ENCODE measurements at places on chromosomes 16 and 17.
A peak's percentile ranks its signal among the peaks of the same experiment; 100 is the strongest.

DNA sequence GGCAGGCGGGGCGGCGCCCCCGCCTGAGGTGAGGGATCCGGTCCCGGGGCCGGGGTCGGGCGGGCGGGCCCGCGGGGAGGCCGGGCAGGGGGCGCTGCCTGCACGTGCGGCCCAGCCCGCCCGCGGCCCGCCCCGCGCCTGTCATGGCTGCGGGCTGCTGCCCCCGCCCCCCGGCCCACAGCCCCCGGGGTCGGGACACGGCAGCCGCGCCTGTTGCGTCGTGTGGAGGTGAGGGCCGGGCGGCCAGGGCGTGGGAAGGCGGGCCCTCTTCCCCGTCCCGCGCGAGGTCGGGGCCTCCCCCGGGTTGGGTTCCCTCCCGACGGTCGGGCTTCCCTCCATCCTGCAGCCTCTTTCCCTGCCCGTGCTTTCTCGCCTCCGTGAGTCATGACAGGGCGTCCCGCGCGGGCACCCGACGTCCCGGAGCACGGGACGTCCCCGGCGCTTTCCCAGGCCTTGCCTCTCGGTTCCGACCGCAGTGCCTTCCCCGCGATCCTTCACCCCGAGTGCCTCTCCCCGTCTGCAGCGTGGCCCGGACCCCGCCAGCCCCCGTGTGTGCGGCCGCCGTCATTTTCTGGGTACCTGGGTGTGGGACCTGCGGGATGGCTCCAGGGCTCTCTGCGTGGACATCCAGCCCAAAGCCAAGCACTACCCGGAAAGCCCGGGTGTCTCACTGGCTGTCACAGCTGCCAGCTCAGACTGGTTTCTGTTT lies 76.7 kb downstream of the CHD9 start:
- peak; percentile 44 for DNase-seq

- DNase-seq = no peak
Measured at GRCh38 chr17:43515656-43516055, 30.5 kb downstream of the ETV4 start.

DNA sequence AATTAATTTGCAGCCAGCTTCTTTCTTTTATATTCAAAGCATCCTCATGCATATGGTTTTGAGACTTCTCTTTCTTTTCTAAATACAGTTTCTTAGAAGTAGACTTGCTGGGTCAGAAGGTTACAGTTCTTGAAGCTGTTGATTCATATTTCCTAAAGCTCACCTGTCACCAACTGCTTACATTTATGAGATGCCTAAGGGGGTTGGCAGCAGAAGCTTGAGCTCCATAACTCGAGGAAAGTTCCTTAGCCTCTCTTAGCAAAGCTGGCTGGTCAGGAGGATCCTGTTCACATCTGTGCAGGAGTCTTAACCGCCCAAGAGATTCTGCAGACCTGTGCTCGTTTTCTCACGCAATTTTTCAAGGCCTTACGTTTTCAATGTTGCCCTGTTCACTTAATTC lies 218.8 kb downstream of the SNX29 start:
- DNase-seq = no peak

GRCh38 chr17:68170246-68170645 lies 77.6 kb upstream of the AMZ2 start:
- DNase-seq = no peak

DNA sequence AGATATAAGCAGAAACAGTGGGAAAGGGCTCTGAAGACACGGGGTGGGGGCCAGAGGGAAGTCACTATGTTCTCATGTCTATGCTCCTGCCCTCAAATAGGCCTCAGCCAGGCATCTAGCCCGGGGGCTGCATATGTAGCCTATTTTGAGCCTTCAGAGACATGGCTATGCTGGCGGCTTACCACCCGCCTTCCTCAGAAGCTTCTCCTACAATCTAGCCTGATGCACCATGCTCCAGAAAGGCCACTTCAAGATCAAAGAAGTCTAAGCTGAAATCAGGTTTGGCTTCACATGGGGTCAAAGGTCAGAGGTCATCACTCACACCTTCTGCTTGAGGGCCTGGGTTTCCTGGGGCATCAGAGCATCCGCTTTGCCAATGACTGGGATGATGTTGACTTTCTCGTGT lies 1.6 kb downstream of the SEPTIN1 start:
- no peak for DNase-seq

- no peak for DNase-seq
Measured at GRCh38 chr16:54947616-54948015, 17.0 kb downstream of the IRX5 start.

GRCh38 chr17:78113804-78114785 lies 14.5 kb downstream of the TMC6 start:
- no peak for DNase-seq

GRCh38 chr17:10757067-10757466 lies 27.2 kb upstream of the TMEM220 start:
- DNase-seq = no peak

DNA sequence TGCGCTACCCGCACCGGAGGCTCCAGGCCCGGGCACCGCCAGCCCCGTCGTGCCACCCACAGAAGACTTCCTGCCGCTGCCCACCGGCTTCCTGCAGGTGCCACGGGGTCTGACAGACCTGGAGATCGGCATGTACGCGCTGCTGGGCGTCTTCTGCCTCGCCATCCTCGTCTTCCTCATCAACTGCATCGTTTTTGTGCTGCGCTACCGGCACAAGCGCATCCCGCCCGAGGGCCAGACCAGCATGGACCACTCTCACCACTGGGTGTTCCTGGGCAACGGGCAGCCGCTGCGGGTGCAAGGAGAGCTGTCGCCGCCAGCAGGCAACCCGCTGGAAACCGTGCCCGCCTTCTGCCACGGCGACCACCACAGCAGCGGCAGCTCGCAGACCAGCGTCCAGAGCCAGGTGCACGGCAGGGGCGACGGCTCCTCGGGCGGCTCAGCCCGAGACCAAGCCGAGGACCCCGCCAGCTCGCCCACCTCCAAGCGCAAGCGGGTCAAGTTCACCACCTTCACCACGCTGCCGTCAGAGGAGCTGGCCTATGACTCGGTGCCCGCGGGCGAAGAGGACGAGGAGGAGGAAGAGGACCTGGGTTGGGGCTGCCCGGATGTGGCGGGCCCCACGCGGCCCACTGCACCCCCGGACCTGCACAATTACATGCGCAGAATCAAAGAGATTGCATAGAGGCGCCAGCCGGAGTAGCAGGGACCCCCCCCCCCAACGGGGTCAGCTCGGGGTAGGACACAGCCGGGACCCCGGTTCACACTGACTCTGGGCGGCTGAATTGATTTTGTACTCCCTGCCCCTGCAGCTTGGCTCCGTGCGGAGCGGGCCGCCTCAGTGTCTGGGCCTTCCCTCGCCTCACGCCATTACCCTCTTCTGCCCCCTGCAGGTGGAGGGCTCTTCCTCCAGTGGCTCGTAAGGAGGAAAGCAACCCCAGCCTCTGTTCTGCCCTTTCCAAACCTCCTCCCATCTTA lies 58.5 kb downstream of the TMEM132E start:
- peak; percentile 74 for DNase-seq

GRCh38 chr17:14942526-14943190 lies 322.5 kb downstream of the PMP22 start:
- DNase-seq = no peak

GRCh38 chr17:81656118-81656743 lies at the start of gene PDE6G:
Gene PDE6G (minus strand): TSS chr17:81656542. CDS start chr17:81653305, 3,237 bp downstream.
- DNase-seq = no peak

GRCh38 chr17:42241871-42242270 lies 34.3 kb downstream of the STAT5B start:
- no peak for DNase-seq

DNA sequence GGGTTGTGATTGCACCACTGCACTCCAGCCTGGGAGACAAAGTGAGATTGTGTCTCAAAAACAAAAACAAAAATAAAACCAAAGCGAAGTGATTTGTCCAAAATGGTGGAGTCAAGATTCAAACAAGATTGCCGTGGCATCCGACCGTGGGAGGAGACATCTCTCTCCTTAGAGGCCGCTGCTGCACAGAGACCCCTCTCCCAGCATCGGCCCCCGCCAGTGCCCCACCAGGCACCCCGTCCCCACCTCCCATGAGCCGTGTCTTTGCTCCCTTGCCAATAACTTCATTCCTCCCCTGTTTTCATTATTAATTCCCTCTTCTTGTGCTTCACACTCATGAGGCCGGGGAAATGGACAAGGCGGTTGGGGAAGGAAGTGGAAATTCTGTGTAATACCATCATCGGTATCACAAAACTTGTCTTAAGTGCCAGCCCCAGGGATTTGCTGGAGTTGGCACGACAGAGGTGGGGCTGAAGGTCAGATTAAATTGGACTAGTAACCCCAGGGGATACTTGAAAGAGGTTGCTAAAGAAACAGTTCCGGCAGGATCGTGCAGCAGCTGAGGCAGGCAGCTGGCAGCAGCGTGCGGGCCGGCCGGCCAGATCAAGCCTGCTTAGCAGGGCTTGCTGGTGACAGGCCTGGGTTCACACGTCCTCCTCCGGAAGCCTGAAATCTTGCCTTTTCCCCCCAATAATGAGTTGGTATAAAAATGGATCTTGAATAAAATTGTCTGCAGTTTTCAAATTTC lies 66.8 kb downstream of the RTN4RL1 start:
- DNase-seq = no peak

GRCh38 chr16:154217-155030 lies 2.0 kb downstream of the HBZ start:
- DNase-seq = no peak

DNA sequence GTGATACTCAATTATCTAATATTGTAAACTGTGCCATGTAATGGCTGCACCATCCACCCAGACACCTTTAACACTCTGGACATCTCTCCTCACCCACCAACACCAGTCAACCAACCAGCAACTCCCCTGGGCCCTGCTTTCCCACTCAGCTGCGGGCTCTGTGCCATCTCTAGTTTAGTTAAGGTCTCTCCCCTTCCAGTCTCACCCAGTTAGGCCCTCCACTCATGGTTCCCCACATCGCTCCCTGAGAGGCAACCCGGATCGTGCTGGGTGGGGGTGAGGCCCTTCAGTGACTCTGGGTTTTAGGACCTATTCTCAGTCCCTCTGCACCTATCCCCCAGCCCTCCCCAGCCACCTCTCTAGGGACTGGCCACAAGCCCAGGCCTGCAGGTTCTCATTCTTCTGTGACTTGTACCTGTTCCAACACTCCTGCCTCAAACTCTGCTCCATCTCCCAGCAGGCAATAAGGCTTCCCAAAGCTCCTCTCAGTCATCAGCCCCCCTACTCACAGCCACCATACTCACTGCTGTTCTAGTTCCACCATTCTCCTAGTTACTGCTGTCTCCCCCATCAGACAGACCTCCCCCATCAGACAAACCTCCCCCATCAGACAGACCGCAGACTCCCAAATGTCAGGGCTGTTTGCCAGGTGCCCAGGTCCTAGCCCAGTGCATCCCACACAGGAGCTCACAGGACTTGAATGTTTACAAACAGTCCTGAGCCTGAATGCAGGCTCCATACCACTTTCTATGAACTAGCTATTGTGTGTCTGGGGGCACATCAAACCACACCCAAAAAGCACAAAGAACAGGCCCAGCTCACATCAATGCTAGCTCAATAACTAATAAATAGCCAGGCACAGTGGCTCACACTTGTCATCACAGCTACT lies 2.6 kb downstream of the TK2 start:
- no peak for DNase-seq

GRCh38 chr16:57941016-57941664 lies 29.8 kb downstream of the CNGB1 start:
- DNase-seq = no peak

GRCh38 chr17:35496451-35497290 lies 40.8 kb downstream of the SLFN12L start:
- DNase-seq = no peak

GRCh38 chr17:29723278-29724047 lies 100.8 kb upstream of the CORO6 start:
- DNase-seq = peak; percentile 21

GRCh38 chr16:50267651-50268050 lies 1.3 kb downstream of the ADCY7 start:
- DNase-seq = no peak

DNA sequence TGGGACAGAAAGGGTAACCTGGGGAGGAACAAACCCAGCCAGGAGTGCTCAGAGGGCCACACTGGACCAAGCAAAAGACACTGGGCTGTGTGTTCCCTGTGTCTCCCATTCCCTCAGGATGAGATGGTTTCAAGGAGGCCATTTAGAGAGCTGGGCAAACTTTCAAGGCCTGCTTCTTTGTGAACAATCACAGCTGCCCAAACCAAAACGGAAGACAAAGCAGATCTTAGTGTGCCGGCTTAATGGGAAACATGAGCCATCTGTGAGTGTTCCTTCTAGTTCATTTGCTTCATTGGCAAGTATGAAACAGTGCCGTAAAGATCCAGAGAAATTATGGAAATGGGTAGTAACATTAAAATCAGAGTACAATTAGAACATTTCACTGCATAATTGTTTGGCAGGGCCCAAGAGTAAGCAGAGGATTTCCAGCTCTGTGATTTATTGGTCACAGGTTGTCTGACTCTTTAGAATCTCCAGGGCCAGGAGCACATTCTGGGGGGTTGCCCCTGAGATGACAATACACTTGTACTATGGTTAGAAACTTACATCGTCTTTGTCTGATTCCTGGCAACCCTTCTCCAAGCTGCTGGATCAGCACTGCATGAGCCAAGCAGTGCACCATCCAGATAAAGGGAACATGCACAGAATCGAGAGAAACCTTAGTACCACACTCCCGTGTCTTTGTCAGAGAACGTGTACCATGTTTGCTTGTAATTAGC lies 412.1 kb downstream of the RBFOX1 start:
- DNase-seq = no peak

- no peak for DNase-seq
Measured at GRCh38 chr17:35743626-35744328, 9.3 kb downstream of the GAS2L2 start.

DNA sequence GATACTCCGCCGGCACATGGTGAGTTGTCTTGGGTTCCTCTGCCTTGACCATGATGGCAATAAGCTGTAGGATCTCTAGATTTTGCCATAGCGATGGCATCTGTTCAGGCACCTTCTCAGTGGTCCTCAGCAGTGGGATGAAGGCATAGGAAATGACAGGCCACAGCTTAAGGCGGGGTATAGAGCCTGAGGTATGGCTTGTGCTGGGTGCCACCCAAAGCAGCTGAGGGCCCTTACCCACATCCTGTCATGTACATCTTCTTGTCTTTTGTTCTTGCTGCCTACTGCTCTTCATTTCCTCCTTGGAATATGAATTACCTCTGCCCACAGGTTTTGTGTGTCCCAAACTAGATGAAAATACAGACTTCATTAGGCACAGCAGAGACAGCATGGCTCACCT lies 29.5 kb downstream of the KAT7 start:
- peak; percentile 51 for DNase-seq

DNA sequence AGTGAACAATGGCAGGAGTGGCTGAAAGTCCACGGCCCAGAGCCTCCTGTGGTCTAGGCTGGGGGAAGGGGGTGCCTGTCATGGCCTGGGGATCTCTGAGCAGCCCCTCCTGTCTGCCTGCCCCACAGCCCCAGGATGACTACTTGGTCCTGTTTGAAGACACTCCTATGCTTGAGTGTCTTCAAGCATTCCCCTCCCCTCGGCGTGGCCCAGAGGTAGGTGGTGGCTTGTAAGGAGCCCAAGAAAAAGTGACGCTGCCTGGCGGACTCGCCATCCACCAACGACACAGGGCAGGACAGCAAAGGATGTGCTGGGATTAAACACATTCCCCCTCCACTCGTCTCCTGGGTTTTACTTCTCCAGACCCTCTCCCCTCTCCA lies 5.7 kb downstream of the SULT1A1 start:
- DNase-seq = no peak

- no peak for DNase-seq
Measured at GRCh38 chr17:65678546-65678945, 117.1 kb upstream of the AXIN2 start.

Measured in CD4-positive, alpha-beta T cell treated with Interferon gamma for 1 hour (primary cell).